ENCODE measurements at places on chromosomes 4 and X. TPM values are rescaled to one million over a fixed set of nuclear protein-coding genes. Genes with fewer than 3 reads are reported as not detected.

GRCh38 chrX:108412783-108413182, 25.4 kb downstream of the COL4A6 start:
- DNase-seq, result no peak

DNA sequence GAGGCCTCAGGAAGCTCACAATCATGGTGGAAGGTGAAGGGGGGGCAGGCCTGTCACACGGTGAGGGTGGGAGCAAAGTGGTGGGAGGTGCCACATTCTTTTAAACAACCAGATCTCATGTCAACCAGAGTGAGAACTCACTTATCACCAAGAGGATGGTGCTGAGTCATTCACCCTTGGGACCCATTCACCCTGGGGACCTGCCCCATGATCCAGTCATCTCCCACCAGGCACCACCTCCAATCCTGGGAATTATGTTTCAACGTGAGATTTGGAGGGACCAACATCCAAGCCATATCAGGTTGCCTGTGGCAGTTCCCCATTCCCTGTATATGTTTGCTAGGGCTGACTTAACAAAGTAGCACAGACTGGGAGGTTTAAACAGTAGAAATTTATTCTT, 318.4 kb upstream of the CLNK start:
- no peak for DNase-seq

- no peak for DNase-seq
Measured at GRCh38 chrX:65609237-65609636, 58.2 kb upstream of the MSN start.

GRCh38 chr4:72468904-72469502, 100.0 kb downstream of the ADAMTS3 start:
- no peak for DNase-seq

- no peak for DNase-seq
Measured at GRCh38 chr4:102807345-102807744, 20.0 kb downstream of the UBE2D3 start.

DNA sequence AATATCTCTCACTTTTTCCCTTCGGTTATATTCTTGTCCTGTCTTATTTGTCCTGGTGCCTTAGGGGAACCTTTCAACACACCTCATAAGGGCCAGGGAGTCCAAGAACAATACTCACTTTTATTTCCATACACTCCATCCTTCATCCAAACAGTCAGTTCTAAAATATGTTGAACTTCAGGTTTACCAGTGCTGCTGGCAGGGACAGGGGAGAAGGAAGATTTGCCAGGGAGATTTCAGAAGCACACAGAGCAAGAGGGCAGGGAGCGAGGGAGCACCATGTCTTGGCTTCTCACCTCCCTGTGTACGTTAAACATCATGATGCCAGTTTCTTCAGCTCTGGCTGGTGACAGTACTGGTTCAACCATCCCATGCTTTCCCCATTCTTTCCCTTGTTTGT, 631.1 kb upstream of the FAT1 start:
- DNase-seq, result no peak

DNA sequence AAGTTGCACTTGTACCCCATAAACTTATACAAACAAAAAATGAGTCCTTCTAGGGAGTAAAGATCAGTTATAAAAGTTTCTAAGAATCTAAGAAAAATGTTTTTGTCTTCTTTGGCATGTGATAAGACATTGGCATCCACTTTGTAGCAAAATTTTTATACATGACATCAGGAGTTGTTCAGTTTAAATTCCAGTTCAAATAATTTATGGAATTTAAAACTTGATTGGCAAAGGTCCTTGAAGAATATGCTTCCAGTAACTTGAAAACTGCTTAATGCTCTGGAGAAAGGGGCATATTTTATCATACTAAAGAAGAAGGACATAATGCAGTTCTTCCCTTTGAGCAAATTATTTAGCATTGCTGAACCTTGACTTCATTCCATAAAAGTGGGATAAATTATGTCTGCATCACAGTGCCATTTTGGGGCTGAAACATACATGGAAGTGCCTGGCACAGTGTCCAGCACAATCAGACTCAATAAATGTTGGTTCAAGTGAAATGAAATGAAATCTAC, 163.3 kb upstream of the IL15 start:
- no peak for DNase-seq

GRCh38 chr4:145786261-145786660, 106.3 kb downstream of the C4orf51 start:
- no peak for DNase-seq

DNA sequence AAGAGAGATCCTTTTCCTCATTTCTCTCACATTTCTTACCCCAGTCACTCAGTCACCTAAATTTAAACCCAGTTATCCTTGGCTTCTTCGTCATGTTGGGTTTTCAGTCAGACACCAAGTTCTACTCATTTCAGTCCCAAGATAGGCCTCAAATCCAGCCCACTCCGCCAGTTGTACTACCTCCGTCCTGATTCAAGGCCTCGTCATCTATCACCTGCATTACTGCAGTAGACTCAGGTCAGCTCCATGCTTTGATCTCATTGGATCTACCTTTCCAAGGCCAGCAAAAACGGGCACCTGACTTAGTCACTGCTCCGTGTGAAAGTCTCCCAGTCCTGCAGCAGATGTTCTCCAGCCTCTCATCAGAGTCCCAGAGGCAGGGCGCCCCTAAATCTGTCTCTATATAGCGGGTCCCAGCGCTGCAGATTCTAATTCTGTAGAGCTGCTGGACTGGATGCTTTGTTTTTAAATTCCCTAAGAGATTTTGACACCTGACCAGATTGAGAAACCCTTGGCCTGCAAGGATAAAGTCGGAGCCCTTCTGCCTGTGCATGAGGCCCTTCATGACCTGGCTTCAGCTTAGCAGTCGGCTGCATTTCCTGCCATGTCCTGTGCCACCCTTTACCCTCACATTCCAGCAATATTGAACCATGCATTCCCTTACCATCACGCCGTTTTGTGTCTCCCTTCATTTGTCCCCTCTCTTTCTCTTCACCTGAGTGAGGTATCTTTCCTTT, 53.7 kb downstream of the ZFX start:
- DNase-seq, result no peak

- no peak for DNase-seq
Measured at GRCh38 chr4:136918772-136919171, 613.5 kb downstream of the PCDH18 start.

DNA sequence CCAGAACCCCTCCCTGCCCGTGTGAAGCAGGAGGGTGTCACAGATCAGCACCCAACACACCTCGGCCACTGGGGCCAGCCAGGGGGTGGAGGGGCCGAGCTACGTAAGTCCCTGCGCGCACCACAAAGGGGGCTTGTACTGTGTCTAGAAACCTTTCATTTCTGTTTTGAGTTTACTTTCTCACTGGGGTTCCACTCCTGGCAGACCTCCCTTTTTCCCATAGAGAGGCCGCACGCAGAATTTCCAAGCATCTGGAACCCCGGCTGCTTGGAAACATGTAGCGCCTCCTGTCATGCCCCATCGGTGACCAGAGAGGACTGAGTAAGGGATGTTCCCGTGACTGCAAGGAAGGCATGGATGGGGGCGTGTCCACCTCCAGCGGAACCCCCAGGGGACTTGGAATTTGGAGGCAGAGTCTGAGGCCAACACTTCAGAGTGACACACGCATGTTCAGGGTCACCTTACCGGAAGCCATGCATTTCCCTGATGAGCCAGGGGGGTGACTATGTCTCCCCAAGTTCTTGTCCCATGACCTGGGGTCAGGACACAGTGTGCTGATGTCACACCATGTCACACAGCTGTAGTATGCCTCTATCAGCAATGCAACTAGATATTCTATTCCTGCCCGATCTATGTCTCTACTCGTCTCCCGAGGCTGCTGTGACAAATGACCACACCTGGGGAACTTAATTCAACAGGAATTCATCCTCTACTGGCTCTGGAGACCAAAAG, 105.3 kb downstream of the DHRSX start:
- DNase-seq, result no peak

DNA sequence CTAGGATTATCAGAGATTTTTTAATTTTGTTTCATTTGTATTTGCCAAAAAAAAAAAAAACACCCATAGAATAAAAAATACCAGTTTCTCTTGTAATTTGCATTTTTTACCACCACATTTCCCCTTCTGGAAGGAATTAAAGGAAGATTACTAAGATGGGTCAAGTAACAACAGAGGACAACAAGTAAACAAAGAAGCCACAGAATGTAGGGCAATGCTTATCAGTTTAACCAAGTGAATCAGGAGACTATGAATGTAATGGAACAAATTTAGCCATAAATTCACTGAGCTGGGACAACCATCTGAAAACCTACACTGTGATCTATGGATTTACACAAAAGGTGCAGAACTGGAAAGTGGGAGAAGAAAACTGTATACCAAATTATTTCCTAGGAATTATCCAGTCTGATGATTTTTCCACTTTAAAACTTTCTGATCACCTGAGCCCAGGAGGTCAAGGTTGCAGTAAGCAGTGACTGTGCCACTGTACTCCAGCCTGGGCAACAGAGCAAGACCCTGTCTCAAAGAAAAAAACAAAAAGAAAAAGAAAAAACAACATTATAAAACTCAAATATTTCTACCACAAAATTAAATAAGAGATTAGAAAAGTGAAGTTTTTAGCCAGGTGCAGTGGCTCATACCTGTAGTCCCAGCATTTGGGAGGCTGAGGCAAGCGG, 32.4 kb downstream of the LRBA start:
- DNase-seq, result no peak

GRCh38 chrX:56248492-56248891, 16.3 kb downstream of the KLF8 start:
- DNase-seq, result peak; percentile 33

- no peak for DNase-seq
Measured at GRCh38 chrX:114841051-114841450, 176.4 kb downstream of the IL13RA2 start.

DNA sequence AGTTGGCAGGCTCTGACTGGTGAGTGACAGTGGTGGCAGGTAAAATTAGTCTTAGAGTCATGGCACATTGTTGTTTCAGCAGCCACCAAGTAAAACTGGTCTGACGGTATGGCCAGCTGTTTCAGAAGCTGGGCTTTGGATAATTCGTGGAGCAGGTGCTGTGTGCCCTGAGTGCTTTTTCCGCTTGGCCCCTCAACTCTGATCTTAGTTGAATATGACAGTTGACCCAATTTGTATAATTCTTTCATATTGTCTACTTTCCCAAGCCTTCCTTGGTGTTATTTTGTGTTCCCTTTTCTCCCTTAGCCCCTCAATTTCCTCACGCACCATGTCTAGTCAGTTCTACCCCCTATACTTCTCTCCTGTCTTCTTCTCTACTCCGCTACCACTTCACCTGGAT, 32.0 kb downstream of the CDS1 start:
- DNase-seq, result no peak

GRCh38 chrX:111041018-111041462, 55.0 kb upstream of the PAK3 start:
- peak; percentile 7 for DNase-seq

DNA sequence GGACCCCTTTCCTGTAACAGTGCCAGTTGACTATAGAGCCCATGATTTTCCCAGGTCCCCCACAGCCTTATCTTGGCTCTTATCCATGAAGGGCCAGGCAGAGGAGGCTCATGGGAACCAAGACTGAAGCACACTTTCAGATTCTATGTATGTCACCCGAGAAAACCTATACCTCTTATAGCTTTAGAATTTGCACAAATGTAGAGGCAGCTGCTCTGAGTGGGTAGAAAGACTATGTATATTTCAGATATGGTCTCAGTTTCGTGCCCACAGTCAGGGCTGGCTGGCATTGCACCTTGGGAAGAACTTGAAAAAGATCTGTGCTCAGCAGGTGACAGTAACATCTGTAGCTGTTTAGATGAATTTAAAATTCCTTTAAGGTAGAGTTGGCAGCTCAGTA, 8.3 kb upstream of the LNX1 start:
- DNase-seq, result no peak

DNA sequence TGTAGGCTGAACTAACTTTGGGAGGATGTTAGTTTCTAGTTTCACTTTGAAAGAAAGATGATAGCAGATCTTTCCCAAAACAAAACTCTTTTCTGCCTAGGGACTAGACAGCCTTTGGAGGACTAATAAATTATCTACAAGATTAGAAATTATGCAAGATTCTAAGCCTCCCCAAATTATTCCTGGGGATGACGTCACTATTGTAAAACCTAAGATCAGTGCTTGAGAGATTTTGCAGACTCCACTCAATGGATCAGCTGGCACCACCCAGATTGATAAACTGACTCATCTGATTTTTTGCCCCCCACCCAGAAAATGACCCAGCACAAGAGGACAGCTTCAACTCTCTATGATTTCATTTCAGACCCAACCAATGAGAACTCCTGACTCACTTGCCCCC, 1057.9 kb upstream of the DIAPH2 start:
- no peak for DNase-seq

DNA sequence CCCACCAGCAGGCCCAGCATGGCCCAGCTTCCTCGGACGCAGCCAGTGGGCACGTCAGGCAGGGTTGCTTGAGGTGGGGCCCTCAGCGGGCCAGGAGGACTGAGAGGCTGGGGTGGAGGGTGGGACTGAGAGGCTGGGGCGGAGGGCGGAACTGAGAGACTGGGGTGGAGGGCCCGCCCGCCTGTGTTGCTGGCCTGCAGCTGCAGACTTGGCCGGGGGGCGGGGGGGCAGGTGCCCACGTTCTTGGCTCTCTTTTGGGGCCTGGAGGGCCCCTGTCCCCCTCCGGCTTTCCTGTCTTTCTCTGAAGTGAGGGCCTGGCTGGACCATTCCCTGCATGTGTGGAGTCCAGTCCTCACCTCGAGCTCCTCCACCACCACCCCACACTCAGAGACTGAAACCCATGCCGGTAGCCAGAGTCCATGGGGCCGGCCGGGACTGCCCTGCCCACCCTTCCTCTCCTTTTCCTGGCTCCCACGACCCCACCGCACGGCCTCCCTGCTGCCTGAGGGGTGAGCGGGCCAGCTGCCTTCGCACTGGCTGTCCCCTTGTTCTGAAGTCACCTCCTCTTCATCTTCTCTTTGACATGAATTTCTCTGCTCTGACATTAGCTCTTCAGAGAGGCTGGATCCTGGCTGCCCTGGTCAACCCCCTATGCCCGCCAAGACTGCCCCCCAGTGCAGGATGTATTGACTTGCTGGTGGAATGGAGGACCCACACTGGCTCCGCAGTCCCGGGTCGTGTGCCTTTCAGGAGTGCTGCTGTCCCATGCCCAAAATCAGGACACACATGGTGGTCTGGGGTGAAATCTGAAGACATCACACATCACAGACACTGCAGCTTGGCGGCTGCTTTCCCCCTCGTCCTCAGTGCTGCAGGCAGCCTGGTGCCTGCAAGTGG, 10.1 kb upstream of the NKX1-1 start:
- no peak for DNase-seq

Gene SCFD2
- polyA plus RNA-seq, result 13.8 TPM

Gene CYSLTR1
- polyA plus RNA-seq, result 1.9 TPM

Gene FAM184B
- polyA plus RNA-seq, result 0.33 TPM

Gene PITX2
- polyA plus RNA-seq, result not detected

Gene ZFP92
- polyA plus RNA-seq, result 0.96 TPM

Gene POF1B
- 0.33 TPM for polyA plus RNA-seq

Gene FAM53A
- polyA plus RNA-seq, result 2.9 TPM

Gene H2AZ1
- polyA plus RNA-seq, result 414 TPM

Gene PCDH10
- 0.78 TPM for polyA plus RNA-seq

Gene PRPS2
- 27.9 TPM for polyA plus RNA-seq
